ENCODE measurements at places on chromosomes 5 and 9. TPM values are rescaled to one million over a fixed set of nuclear protein-coding genes. Genes with fewer than 3 reads are reported as not detected.

Gene SLCO6A1
- not detected for total RNA-seq

DNA sequence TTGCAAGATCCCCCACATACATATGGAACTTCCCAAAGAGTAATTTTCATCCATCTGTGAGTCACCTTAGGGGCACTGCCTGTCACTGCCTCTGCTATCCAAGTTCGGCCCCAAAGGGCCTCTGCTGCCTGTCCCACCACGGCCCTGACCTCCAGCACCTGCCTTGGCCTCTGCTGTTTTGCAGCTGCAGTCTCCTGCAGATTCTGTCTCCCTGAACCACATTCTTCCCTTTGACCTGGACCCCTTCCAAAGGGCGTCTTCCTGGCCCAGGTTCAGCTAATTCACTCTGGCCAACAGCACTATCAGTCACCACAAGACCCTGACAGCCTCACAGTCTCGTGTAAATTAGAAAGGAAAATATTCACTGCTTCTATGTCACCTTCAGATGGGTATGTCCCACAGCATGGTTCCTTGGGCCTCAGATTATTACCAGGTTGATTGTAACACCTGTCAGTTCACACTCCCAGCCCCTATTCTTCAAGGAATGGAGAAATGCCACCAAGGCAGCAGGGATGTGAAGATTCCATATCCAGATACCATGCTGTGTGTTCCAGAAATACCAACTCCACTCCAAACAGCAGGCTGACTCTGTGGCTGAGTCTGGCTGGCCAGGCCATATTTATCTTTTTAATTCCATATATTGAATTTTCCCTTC lies 479.3 kb downstream of the ARHGEF28 start:
- no peak for DNase-seq

DNA sequence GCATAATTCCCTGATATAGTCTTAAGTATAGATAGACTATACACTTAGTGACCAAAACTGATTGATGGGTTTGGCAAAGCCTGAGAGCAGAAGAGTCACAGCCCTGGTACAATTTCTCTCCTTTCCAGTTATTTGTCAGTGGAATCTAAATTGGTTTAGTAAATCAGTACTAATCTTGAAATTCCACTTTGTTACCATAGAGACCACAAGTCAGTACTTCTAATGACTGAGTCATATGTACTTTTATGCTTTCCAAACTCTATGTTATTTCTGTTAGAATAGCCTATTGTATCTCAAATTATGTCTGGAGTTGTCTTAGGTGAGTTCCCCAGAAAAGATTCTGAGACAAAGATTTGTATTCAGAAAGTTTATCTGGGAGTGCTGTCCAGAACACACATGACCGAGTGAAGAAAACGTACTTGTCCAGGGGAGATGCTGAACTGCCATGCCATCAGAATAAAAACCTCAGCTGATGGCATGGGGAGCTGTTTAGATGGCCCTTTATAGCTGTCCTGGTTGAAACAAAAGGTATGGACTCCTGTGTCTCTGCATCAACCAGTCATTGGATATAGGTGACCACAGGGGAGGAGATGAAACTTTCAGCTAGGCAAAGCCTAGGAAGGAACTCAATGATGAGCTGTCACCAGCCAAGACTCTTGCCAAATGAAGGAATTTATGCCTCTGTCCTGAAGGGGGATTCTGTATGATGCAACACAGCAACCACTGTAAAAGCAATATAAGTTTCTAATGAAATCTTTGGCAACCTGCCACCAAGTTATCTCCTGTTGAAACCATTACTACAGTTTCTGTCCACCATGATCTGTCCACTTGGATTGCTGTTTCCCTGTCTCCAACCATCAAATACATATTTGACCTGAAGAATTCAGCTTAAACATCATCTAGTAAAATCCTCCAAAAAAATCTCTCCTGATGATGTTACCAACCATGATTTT lies 18.0 kb upstream of the SMC2 start:
- no peak for DNase-seq

DNA sequence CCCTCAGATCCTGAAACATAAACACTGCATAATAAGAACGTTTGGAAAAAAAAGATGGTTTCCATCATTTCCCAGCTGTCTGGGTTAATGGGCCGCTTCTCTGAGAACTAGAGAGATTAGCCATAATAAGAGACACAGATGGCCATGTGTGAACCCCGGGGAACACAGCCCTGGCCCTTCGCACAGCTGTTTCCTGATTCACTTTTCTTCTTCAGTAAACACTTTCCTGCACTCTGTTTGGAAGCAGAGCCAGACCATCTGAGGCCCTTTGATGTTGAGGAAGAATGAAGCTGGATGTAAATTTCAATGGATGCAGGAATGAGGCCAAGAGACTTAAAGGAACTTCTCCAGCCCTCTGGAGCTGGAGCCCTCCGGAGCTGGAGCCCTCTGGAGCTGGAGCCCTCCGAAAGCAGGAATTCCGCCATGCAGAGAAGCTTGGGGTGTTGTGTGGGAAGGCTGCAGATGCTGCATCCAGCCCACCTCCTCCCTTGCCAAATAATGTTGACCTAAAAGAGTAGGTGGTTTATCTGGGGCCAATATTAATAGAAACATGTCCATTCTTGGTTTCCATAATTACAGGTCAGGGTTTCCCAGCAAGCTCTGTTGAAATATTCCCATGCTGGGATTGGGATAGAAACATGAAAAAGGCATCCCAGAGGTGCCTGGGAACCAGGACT lies 218.9 kb downstream of the NXNL2 start:
- DNase-seq: no peak

GRCh38 chr5:180645274-180646204 lies 3.9 kb downstream of the FLT4 start:
- no peak for DNase-seq

- no peak for DNase-seq
These were observed 452.7 kb downstream of the BNC2 start for GRCh38 chr9:16417749-16418148.

DNA sequence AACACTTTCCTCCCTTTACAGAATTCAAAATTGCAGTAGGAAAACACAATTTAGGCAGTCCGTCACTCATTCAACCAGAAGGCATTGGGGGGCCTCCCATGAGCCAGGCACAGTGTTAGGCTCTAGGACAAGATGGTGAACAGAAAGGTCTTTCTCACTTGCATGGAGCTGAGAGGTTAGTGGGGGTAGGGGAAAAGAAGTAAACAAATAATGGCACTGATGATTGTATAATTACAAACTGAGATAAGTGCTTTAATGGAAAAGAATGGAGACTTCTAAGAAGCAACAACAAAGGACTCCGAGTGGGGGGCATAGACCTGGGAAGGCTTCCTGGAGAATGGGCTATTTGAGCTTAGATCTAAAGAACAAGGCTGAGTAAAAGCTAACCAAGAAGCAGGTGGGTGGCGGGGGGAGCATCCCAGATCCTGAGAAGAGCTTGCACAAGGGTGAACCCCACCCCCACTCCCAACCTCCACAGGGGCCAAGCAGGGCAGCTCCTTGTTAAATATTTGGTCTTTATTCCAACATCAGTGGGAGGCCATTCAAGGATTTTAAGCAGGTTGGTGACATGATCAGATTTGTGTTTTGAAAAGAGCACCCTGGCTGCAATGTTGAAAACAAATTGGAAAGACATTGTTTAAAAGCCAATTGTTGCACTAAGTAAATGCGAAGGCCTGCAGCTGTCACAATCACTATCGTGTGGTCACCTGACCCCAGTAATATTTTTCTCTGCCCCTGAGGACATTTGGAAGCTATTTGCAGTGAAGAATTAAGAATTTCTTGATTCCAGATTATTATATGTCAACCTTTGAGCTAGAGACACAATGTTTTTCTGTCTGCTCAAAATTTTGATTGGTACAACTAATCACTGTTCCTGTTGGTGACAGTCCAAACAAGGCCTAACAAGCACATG lies 73.9 kb upstream of the EFNA5 start:
- no peak for DNase-seq

GRCh38 chr5:176425138-176425537 lies 8.8 kb upstream of the CLTB start:
- DNase-seq: no peak

All from B cell (primary cell).